ENCODE measurements at places on chromosomes 2 and 18.

DNA sequence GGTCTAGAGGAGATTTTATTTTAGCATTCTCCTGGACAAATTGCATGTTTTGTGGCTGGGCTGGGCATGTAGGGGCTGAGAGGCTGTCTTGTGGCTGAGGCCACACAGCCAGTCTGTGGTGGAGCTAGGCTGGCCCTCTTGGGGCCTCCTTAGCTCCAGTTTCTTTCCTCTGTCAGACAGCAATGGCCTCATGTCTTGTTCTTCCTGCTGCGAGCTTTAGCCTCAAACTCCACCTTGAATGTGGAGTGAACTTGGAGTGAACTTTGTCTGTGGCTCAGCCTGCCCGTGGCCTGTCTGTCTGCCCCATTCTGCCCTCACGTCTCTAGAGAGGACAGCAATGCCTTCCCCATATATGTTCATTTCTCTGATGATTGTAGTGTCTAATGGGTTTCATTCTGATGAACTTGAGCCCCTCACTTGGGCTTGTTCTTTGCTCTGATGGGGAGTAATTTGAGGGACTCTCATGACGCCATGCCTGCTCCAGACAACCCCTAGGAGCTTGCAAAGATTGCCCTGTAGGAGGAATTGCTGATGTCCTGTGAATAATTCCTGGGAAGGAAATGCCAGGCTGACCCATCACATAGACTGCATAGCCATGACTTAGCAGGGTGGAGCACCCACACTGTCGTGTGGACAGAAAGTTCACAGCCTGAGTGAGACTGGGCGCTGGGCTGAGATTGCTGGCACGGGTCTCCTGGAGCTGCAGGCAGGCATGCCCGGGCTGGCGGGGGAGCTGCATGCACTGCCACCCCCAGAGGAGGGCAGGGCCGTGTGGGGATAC, 42.6 kb downstream of the ASAP2 start:
- no peak for DNase-seq

- DNase-seq, result no peak
These were observed 44.4 kb downstream of the MRPL33 start for GRCh38 chr2:27815860-27816438.

DNA sequence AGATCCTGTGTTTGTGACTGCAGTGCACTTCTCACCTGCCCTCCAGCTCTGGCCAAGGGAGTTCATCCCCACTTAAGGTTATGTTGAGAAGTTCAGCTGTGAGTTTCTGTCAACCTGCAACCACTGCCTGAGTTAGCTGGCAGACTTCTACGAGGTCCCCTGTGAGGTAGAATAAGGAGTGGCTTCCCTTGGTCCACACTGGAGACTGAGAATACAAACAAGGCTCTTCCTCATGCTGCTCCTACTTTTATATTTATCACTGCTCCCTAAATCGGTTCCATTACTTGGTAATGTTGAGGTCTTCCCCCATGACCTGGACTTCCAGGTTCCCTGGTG, 353.2 kb upstream of the CWC22 start:
- no peak for DNase-seq

DNA sequence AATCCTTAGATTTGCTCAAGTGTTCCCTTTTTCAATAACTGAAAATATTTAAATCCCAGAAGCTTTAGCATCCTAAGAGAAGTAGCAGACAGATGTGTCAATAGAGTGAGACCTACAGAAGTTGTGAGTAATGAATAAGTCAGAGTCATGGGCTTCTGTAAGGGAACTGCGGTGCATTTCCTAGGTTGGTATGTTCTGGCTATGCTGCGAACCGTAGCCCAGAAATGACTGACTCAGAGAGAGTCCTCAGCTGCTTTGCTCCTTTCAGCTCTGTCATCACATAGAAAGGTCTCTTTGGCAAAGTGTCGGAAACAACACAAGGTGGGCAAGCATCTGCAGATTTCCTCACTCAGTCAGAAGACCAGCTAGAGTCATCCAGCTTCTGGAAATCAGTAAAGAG, 297.1 kb downstream of the ARHGAP15 start:
- no peak for DNase-seq

- DNase-seq, result no peak
These were observed 116.3 kb downstream of the ZBTB7C start for GRCh38 chr18:48292782-48293424.

- no peak for DNase-seq
These were observed 26.4 kb downstream of the TBC1D8 start for GRCh38 chr2:101124643-101125366.

GRCh38 chr2:145080426-145080825, 560.5 kb upstream of the ZEB2 start:
- no peak for DNase-seq

DNA sequence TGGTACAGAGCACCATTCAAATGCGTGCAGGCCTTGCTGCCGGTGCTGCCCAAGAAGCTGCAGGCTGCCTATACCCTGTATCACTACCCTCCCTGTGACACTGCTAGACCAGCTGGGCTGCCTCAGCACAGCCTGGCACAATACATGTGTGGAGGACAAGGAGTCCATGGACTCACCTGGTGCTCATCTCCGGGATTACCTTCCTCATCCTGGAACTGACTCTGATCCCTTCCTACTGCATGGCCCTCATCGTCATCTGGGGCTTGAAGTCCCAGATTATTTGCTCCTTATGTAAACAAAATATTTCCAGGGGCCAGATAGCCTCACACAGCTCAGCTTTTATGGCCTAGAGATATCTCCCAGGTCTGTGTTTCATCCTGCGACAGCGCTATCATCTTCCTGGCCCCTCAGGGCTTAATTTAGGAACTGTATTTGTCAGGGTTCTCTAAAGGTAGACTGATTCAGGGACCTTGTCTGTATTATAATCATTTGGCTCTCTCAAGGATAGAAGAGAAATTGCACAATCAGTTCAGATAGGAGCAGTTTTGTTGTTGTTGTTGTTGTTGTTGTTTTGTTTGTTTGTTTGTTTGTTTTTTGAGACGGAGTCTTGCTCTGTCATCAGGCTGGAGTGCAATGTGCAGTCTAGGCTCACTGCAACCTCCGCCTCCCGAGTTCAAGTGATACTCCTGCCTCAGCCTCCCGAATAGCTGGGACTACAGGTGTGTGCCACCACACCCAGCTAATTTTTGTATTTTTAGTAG, 42.9 kb downstream of the WDR75 start:
- no peak for DNase-seq

GRCh38 chr18:4455113-4455811, at the start of gene DLGAP1:
TSS of gene DLGAP1 (minus strand) at chr18:4455307.
- no peak for DNase-seq

- no peak for DNase-seq
These were observed 47.8 kb downstream of the HK2 start for GRCh38 chr2:74881626-74882298.

DNA sequence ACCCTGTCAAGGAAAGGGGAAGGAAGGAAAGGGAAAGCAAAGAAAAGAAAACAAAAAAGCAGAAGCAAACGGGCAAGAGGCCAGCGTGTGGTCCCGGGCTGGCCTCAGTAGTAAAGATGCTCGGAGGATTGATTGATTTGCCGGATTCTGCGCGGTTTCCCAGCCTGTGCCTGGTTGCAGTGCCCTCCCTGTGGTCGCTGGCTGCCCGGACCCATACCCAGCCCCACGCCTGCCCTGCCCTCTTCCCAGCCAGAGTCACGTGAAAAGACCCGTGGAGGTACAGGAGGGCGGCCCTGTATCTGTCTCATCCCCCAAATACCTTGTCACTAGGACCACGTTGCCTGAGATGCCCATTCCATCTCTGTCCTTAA, 55.1 kb upstream of the IMP4 start:
- DNase-seq, result no peak

- DNase-seq, result no peak
These were observed 48.9 kb upstream of the ITGAV start for GRCh38 chr2:186540941-186541340.

DNA sequence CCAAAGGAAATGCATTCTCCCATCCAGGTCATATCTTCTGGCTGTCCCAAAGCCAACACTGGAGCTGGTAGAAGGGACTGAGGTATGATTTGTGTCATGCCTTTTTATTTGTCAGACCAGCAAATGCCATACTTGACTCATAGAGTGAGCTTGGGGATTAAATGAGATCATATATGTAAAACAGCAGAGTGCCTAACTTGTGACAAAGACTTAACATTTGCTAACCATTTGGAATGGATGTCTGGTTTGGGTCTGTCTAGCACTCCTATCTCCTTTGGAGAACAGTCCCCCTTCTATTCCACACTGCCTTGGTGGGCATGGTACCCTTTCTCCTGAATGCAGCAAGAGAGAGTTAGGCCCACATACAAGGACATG, 128.5 kb upstream of the LGALSL start:
- DNase-seq, result no peak

- no peak for DNase-seq
These were observed 14.1 kb upstream of the IL1RL2 start for GRCh38 chr2:102172745-102173144.

DNA sequence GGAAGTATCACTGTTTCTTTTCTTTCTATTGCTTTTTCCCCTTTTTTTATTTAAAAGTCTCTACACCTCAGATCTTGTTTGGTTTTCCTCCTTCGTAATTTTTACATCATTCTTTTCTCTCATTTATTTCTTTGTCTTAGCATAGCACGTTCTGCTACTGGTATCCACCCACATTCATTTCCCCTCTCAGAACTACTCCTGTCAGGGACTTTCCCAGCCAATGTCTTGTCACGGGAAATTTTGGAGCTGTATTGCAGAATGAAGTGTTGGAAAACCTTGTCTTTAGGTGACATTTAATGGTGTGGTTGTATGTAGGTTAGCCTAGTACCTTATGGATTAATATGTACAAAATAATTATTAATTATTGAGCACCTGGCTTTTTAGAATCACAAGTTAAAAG, 34.0 kb downstream of the TTLL4 start:
- DNase-seq, result no peak

- DNase-seq, result no peak
These were observed 5.0 kb downstream of the HAAO start for GRCh38 chr2:42787424-42787787.

DNA sequence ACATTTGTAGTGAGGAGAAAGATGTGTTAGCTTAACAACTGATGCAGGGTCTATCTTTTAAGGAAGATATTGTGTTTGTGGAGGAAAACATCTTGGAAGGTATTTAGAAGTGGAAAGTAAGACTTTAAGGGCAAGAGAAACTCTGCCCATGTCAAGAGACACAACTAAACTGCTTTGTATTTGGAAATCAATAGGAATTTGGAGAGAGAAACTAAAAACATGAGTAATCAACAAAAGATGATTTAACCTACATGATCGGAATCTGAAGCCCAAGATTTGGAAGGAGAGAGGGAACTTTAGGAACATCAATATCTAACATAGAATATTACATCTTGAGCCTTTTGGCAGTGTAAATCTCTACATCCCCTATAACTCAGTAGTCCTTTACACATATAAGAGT, 184.2 kb upstream of the COL3A1 start:
- DNase-seq, result no peak

- no peak for DNase-seq
These were observed 19.0 kb downstream of the RPL37A start for GRCh38 chr2:216517447-216518225.

GRCh38 chr18:40469316-40469715, 1485.7 kb upstream of the PIK3C3 start:
- DNase-seq, result no peak

DNA sequence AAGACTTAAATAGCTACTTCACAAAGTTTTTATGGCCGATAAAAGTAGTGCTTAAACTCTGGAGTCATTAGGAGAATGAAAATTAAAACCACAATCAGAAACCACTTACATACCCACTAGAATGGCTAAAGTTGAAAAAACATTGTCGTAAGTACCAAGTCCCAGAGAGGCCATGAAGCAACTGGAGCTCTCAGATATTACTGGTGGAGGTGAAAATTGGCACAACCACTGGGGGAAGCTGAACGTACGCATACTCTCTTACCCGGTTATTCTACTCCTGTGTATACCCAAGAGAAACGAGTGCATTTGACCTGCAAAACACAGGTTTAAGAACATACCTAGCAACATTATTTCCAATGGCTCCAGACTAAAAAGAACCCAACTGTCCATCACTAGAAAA, 76.5 kb upstream of the TMEM247 start:
- DNase-seq, result no peak

GRCh38 chr2:239000089-239000488, 152.2 kb downstream of the TWIST2 start:
- no peak for DNase-seq

DNA sequence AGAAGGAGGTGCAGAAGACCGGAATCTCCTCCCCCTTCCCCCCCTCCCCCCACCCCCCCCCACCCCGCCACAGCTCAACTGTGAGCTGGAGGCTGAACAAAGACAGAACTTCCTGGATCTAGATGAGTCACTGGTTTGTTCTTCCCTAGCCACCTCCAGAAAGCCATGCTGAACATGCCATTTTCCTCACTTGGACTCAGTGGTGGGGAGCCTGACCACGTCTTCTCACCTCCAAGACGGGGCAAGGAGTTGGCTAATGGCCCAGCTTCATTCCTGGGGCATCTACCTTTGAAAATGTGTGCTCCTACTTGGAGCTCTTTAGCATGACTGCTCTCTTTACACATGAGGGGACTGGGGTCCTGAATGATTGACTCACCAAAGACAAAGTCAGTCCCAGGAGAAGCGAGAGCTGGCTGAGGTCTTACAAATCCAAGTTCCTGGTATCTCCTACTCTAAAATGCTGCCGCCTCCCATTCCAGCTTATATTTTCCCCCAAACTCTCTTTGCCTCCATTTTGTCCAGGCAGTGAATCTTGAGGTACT, 22.6 kb upstream of the FZD5 start:
- no peak for DNase-seq

GRCh38 chr2:197235711-197236110, 74.9 kb downstream of the ANKRD44 start:
- DNase-seq, result no peak

GRCh38 chr2:140892436-140892835, 1238.4 kb downstream of the LRP1B start:
- DNase-seq, result no peak

GRCh38 chr2:146893500-146894041, 951.3 kb upstream of the ACVR2A start:
- DNase-seq, result no peak

- DNase-seq, result no peak
These were observed 58.4 kb upstream of the POMC start for GRCh38 chr2:25226827-25227226.

- no peak for DNase-seq
These were observed 87.4 kb upstream of the CAPN13 start for GRCh38 chr2:30894498-30895119.

- DNase-seq, result no peak
These were observed 50.7 kb downstream of the SFXN5 start for GRCh38 chr2:73020657-73021370.

- DNase-seq, result no peak
These were observed 193.4 kb upstream of the HDAC4 start for GRCh38 chr2:239594019-239594771.

DNA sequence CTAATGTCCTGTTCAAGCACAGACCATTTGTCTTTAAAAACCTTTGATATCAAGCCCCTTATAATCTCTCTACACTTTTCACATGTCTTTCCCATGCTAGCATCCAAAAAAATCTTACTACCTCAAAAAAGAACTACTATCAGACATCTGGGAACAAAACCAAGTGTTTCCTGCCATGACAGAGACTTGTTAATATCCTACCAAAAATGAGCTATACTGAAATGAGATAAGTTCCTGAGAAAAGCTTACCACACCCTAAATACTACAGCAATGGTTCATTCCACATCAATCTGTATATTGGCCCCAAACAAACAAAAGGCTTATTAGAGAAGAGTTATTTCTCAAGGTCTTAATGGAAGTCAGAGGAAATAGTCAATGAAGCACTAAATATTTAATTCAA, 230.1 kb downstream of the DYM start:
- DNase-seq, result no peak

GRCh38 chr2:74205113-74205512, 6.7 kb downstream of the MTHFD2 start:
- no peak for DNase-seq

GRCh38 chr2:182391443-182391842, 35.4 kb downstream of the PDE1A start:
- no peak for DNase-seq

- no peak for DNase-seq
These were observed 241.2 kb downstream of the TFCP2L1 start for GRCh38 chr2:121043827-121044222.
